Ovary (tissue), 10 donors: ENCODE measurements at places on chromosomes 3 and 15. TPM values are rescaled to one million over a fixed set of nuclear protein-coding genes. Genes with fewer than 3 reads are reported as not detected.

MME gene
- 0.56 TPM for total RNA-seq

LINS1 gene
- total RNA-seq, result 27.9 TPM

DNA sequence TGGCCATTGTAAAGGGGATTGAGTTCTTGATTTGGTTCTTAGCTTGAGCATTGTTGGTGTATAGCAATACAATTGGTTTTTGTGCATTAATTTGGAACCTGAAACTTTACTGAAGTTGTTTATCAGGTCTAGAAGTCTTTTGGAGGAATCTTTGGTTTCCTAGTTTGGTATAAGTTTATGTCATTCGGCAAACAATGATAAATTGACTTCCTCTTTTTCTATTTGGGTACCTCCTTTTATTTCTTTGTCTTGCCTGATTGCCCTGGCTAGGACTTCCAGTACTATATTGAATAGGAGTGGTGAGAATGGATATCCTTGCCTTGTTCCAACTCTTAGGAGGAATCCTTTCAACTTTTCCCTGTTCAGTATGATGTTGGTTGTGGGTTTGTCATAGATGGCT lies 32.1 kb downstream of the SPESP1 start:
- no peak for DNase-seq

CASR gene
- total RNA-seq, result 0.12 TPM
